ENCODE measurements at places on chromosomes 3 and 15.

- DNase-seq = no peak
These were observed 62.9 kb downstream of the ATG7 start for GRCh38 chr3:11335056-11335608.

- no peak for DNase-seq
These were observed 30.5 kb upstream of the TNFSF10 start for GRCh38 chr3:172553526-172554252.

DNA sequence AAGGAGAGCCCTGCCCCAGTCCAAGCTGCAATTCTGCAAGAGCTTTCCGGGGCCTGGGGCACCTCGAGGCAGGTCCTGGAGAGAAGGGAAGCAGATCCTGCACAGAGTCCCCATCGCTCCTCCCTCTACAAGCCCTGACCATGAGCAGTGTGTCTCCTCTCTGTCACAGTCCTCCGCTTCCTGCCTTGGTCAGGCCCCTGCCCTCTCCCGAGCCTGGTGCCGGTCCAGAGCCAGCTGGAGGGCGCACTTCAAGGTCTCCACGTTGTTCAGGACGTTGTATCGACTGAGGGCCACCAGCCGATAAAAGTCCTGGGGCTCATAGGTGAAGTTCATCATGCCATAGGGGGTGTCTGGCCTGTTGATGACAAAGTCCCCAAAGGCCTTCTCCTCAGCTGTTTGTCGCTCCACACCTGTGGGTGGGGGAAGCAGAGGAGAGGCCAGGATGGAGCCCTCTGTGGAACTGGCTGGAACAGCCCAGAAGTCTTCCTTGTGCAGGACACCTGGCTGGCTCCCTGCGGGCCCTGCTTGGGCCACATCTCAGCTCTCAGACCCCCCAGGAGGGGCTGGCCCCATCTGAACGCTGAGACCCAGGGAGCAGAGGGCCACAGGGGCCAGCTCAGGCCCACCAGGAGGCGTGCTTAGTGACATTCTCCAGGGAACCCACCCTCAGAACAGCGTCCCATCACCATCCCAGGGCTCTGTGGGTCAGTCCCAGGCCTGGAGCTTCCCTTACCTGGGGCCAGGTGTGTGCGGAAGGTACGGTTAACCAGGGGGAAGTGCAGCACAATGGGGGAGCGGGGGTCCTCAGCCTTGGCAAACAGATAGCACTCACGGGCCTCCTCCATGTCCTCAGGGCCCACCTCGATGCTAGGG lies 14.4 kb downstream of the PLA2G4F start:
- no peak for DNase-seq

GRCh38 chr15:43095708-43096347 lies 10.0 kb downstream of the UBR1 start:
- no peak for DNase-seq

DNA sequence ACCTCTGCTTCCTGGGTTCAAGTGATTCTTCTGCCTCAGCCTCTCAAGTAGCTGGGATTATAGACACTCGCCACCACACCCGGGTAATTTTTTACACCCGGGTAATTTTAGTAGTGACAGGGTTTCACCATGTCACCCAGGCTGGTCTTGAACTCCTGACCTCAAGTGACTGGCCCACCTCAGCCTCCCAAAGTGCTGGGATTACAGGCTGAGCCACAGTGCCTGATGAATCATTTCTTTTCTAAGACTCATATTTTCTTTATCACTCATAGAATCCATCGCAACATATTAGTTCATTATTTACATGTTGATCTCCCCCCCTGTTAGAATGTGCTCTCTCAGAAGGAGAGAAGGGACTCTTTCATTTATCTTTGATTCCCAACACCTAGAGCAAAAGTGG lies 109.5 kb upstream of the PTPRG start:
- no peak for DNase-seq

DNA sequence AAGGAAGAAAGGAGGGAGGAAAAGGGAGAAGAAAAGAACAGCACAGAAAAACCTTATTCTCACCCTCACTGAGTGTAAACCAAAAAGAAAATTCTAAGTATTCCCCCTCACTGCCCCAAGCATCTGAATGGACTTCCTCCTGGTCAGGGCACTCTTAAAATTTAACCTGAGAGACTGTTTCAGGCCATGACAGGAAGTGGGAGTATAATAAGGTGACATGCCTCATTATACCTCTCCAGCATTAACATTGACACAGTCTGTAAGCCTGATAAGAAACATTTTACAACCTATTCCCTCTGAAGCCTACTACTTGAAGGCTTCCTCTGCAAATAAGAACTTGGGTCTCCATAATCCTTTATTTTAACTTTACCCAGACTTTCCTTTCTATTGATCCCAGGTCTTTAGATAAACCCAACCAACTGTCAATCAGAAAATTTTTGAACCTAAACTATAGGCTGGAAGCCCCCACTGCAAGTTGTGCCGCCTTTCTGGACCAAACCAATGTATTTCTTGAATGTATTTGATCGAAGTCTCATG lies 41.7 kb downstream of the SLCO2A1 start:
- no peak for DNase-seq

- no peak for DNase-seq
These were observed 86.6 kb upstream of the NEO1 start for GRCh38 chr15:72965671-72966070.

- DNase-seq = no peak
These were observed 214.6 kb downstream of the KCNAB1 start for GRCh38 chr3:156334841-156335545.

GRCh38 chr3:133464573-133464972 lies 64.7 kb downstream of the BFSP2 start:
- no peak for DNase-seq

- DNase-seq = no peak
These were observed 20.1 kb downstream of the MAPKAPK3 start for GRCh38 chr3:50637011-50637410.

DNA sequence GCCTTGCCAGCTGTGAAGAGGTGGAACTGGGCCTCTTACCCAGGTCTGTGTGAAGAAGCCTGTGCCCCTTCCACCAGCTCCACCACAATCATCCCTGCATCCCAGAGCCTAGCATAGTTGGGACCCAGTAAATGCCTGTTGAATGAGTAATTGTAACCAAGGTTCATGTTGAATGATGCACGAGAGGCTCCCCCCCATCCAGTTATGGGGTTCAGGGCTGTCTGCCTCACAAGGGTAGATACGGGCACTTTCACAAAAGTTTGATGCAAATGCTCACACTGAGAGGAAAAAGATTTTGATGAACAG lies 29.5 kb upstream of the TSEN2 start:
- DNase-seq = no peak

Measured in effector CD8-positive, alpha-beta T cell (primary cell).